Effector memory CD8-positive, alpha-beta T cell (primary cell): ENCODE measurements at places on chromosomes 12 and 14.

- H3K27ac ChIP-seq, result no peak overlapping the region
- H3K36me3 ChIP-seq, result no peaks in the 10 kb centered on the region
- H3K4me1 ChIP-seq, result no peaks in the 10 kb centered on the region
- no peak for DNase-seq
- H3K27me3 ChIP-seq, result peaks cover 40% of the 10 kb centered on the region
Measured at GRCh38 chr12:52254965-52255751, 19.3 kb upstream of the KRT86 start.

- H3K27ac ChIP-seq, result no peak overlapping the region
- H3K4me1 ChIP-seq, result no peaks in the 10 kb centered on the region
- no peak overlapping the region for H3K4me3 ChIP-seq
- no peak for DNase-seq
- no peaks in the 10 kb centered on the region for H3K27me3 ChIP-seq
Measured at GRCh38 chr14:79786522-79786921, 424.8 kb downstream of the DIO2 start.

GRCh38 chr14:49951691-49952345 is 58.9 kb downstream of the ARF6 start:
- H3K4me3 ChIP-seq, result no peak overlapping the region
- H3K27ac ChIP-seq, result no peak overlapping the region
- H3K36me3 ChIP-seq, result no peaks in the 10 kb centered on the region
- no peaks in the 10 kb centered on the region for H3K27me3 ChIP-seq
- H3K4me1 ChIP-seq, result peaks cover 26% of the 10 kb centered on the region

- no peaks in the 10 kb centered on the region for H3K27me3 ChIP-seq
- H3K36me3 ChIP-seq, result no peaks in the 10 kb centered on the region
- H3K4me1 ChIP-seq, result peaks cover 29% of the 10 kb centered on the region
- H3K27ac ChIP-seq, result no peak overlapping the region
- no peak for DNase-seq
Measured at GRCh38 chr14:52922059-52922458, 28.8 kb downstream of the FERMT2 start.

DNA sequence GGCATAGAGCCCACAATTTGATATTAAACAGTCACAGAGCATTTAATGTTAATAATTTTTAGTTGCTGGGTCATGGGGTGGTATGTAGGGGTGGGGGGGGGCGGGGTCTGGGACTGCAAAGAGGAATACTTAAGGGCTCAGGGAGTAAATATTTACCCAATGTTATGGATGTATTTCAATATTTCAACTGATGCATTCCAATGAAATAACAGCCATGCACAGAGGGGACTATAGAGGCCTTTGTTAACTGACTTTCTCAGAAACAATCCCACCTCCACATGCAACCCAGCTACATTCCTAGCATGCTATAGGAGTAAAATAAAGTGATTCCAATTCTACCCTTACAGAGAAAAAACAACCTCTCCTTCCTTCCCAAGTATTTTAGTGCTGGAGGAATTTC is 7.9 kb upstream of the BBS10 start:
- H3K4me3 ChIP-seq, result no peak overlapping the region
- H3K4me1 ChIP-seq, result no peaks in the 10 kb centered on the region
- H3K27ac ChIP-seq, result no peak overlapping the region
- no peaks in the 10 kb centered on the region for H3K27me3 ChIP-seq
- DNase-seq, result no peak

- peaks cover 4% of the 10 kb centered on the region for H3K4me1 ChIP-seq
- no peak for DNase-seq
- H3K4me3 ChIP-seq, result no peak overlapping the region
- H3K27me3 ChIP-seq, result peaks cover 84% of the 10 kb centered on the region
- peaks cover 3% of the 10 kb centered on the region for H3K36me3 ChIP-seq
Measured at GRCh38 chr12:3200032-3200617, 122.9 kb downstream of the TSPAN9 start.

- H3K27ac ChIP-seq, result no peak overlapping the region
- no peak overlapping the region for H3K4me3 ChIP-seq
- no peak for DNase-seq
- no peaks in the 10 kb centered on the region for H3K36me3 ChIP-seq
- no peaks in the 10 kb centered on the region for H3K27me3 ChIP-seq
- H3K4me1 ChIP-seq, result no peaks in the 10 kb centered on the region
Measured at GRCh38 chr14:44163946-44164345, 343.1 kb downstream of the FSCB start.

- no peak overlapping the region for H3K27ac ChIP-seq
- H3K27me3 ChIP-seq, result no peaks in the 10 kb centered on the region
- no peaks in the 10 kb centered on the region for H3K4me1 ChIP-seq
- no peaks in the 10 kb centered on the region for H3K36me3 ChIP-seq
- H3K4me3 ChIP-seq, result no peak overlapping the region
- DNase-seq, result no peak
Measured at GRCh38 chr14:47389535-47389934, 285.9 kb downstream of the MDGA2 start.

GRCh38 chr12:12376646-12377448 is 20.0 kb downstream of the BORCS5 start:
- no peak overlapping the region for H3K4me3 ChIP-seq
- H3K27ac ChIP-seq, result peak overlapping the region; percentile 91
- no peaks in the 10 kb centered on the region for H3K27me3 ChIP-seq
- DNase-seq, result no peak
- H3K36me3 ChIP-seq, result peaks cover 44% of the 10 kb centered on the region
- peaks cover 11% of the 10 kb centered on the region for H3K4me1 ChIP-seq

DNA sequence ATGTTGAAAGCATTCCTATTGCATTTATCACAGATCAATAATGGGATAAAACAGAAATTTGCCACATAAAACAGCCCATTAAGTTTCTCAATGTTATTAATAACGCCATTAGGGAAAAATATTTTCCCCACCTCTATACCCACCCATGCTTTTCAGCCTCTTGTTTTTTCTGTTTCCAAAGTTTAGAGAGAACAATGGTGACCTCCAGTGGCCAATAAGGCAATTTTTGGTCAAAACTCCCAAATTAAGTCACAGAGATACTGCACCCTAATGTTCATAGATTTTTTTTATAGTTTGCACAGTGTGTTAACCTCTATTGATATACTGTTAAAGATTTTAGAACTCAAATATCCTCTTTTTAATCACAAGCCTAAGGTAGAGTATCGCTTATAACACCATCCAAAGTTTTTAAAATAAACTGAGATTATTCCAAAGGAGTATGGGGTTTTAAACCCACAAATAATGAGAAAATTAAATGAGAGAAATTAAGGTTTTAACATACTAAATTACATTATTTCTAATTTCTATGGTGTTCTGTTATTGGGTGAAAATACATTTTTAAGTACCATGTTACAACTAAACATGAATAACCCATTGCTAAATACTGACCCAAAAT is 184.7 kb upstream of the DCN start:
- peaks cover 40% of the 10 kb centered on the region for H3K27me3 ChIP-seq
- DNase-seq, result no peak
- H3K4me3 ChIP-seq, result no peak overlapping the region
- peaks cover 7% of the 10 kb centered on the region for H3K4me1 ChIP-seq
- H3K36me3 ChIP-seq, result no peaks in the 10 kb centered on the region

DNA sequence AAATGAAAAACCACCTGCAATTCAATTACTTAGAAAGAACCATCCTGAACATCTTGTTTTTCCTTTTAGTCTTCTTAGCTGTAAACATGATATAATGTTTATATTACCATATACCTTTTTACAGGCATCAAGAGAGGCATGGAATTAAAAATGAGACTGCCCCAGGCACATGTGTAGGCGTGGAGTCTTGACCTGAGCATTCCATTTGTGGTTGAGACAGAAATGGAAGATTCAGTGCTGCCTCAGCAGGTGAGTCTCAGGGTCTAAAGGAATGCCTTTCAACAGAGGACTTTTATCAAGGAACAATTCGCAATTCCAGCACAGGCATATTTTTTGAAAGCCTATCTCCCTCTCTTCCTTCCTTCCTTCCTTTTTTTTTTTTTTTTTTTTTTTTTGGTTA is 8.0 kb upstream of the NANOGNB start:
- H3K27ac ChIP-seq, result no peak overlapping the region
- no peaks in the 10 kb centered on the region for H3K27me3 ChIP-seq
- peaks cover 2% of the 10 kb centered on the region for H3K36me3 ChIP-seq
- peaks cover 14% of the 10 kb centered on the region for H3K4me1 ChIP-seq
- DNase-seq, result no peak
- no peak overlapping the region for H3K4me3 ChIP-seq

GRCh38 chr12:11813438-11813813 is 164.0 kb downstream of the ETV6 start:
- H3K36me3 ChIP-seq, result no peaks in the 10 kb centered on the region
- no peak for DNase-seq
- no peak overlapping the region for H3K27ac ChIP-seq
- H3K4me3 ChIP-seq, result no peak overlapping the region
- H3K27me3 ChIP-seq, result no peaks in the 10 kb centered on the region

DNA sequence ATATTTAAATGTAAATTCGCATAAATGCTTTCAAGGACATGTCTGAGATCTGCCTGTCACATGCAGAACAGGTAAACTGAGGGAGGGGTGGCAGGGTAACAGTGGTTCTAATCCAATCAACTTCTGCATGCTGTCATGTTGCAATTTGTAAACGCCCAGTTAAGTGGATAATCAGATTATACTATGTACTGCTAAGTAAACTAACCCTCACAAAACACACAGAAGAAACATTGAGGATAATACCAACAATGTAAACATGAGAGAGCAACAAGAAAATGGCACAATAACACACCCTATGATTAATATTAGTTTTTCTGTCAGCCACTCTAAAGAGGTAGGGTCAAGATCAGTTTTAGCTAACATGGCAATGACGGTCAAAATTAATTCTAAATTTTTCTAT is 123.7 kb downstream of the KIF21A start:
- H3K36me3 ChIP-seq, result peaks cover 20% of the 10 kb centered on the region
- no peak overlapping the region for H3K27ac ChIP-seq
- H3K4me1 ChIP-seq, result peaks cover 3% of the 10 kb centered on the region
- no peaks in the 10 kb centered on the region for H3K27me3 ChIP-seq

DNA sequence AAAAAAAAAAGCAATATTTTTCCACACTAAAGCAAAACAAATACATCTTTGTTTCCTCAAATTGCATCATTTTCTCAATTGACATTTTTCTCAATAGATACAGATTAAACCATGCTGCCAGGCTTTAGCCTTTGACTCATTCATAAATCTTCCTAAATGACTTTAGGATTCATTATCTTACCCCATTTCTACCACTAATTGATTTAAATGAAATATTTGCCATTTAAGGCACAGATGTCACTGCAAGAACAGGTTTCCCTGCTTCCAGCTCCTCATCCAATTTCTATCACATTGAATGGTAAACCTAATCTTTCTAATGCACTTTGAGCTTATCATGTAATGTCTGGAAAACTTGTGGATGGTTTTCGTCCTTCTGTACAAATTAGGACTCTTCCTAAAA is 298.7 kb downstream of the RPL10L start:
- no peaks in the 10 kb centered on the region for H3K36me3 ChIP-seq
- no peaks in the 10 kb centered on the region for H3K4me1 ChIP-seq
- no peaks in the 10 kb centered on the region for H3K27me3 ChIP-seq
